HT-29 (cell line): ENCODE measurements at places on chromosomes 16 and 17.
A peak's percentile ranks its signal among the peaks of the same experiment; 100 is the strongest.

DNA sequence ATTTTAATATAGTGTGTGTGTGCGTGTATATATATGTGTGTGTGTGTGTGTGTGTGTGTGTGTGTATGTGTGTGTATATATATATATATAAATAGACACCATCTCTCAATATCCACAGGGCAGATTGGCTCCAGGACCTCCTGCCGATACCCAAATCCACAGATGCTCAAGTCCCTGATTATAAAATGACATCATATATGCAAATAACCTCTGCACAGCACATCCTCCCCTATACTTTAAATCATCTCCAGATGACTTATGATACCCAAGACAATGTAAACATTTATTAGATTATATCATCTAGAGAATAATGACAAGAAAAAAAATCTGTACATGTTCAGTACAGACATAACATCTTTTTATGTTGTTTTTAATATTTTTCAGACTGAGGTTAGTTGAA is 7.8 kb downstream of the DUSP3 start:
- DNase-seq, result no peak

GRCh38 chr17:28494445-28495188 is 11.5 kb upstream of the FOXN1 start:
- peak; percentile 74 for DNase-seq

DNA sequence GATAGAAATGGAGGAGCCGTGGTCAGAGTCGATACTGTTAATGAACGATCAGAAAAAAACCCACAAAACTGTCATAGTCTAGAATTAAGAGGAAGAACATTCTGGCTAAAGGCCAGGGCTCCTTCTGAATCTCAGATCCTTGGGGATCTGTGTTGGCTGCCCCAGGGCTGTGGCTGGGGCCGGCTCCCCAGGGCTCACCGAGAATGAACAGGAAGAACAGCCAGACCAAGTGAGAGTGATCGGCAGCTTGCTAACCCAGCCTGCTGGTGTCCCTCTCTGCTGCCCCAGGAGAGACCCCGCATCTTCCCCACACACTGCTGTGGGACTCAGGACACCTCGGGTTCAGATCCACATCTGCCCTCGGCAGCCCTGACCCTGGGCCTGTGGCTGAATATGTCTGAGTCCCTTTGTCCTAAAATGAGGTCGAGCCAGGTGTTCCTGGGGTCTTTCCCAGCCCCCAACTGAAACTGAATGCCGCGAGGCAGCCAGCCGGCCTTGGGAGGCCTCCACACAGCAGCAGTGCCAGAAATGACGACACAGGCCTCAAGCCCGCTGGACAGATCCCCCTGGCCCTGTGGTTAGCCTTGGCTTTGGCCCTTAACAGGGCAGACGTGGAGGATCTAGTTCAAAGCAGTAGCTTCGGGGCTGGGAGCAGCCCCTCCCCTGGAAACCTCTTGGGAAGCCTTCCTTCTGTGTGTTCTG is 23.9 kb upstream of the CLEC18A start:
- no peak for DNase-seq

- DNase-seq, result no peak
Measured at GRCh38 chr16:51159865-51160264, 8.8 kb upstream of the SALL1 start.

DNA sequence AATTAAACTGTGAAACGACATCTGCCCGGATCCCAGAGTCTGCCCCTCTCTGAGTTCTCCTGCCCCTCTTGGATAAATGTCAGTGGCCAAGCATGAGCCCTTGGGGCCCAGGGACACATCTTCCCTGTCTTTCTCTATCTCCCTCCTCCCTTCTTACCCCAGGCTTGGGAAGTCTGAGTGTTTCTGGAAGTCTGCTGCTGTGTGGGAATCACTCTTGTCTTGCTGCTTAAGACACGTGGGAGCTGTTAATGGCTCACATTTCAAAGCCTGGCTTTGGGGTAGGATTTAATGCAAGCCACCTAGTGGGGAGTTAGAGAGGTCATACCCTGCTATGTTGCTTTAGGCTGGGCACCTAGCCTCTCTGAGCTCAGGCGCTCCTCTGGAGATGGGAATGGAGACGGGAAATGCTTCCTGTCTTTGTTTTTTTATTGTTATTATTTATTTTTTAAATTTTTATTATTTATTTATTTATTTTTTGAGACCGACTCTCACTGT is 218.5 kb upstream of the CIBAR2 start:
- peak; percentile 72 for DNase-seq

DNA sequence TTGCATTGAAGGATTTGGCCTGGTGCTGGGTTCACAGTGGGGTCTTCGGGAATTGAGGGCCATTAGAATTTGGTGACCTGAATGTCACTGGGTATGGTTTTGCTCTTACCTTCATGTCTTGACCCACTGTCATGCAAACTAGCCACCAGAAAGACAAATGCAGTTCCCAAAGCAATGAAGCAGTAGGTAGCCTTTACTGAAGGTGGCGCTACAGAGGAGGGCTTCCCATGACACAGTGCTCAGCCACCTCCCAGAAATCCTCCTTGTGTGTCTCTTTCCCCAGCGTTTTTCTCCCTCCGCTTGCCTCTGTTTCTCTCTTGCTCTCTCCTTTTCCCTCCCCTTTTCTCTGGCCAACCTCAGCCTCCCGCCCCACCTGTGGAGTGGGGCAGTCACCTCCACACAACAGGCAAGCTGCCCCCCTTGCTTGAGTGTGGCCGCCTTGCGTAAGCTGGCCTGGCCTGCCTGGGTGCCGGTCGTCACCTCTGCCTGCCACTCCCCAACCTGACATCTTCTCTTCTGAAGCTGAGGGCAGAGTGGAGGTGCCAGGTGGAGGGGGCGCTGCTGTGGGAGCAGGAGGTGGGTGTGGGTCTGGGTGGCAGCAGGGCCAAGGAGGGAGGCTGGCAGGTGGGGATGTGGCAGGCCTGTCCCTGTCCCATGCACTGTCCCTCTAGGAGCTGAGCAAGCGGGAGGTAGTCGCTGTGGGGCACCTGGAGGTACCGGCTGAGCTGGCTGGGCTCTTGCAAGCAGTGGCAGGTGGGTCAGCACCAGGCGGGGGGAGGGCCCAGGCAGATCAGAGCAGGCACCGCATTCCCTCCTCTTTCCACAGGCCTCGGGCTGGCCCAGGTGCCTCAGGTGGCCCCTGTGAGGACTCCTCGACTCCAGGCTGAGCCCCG is 34.7 kb downstream of the MYO15A start:
- DNase-seq, result no peak

DNA sequence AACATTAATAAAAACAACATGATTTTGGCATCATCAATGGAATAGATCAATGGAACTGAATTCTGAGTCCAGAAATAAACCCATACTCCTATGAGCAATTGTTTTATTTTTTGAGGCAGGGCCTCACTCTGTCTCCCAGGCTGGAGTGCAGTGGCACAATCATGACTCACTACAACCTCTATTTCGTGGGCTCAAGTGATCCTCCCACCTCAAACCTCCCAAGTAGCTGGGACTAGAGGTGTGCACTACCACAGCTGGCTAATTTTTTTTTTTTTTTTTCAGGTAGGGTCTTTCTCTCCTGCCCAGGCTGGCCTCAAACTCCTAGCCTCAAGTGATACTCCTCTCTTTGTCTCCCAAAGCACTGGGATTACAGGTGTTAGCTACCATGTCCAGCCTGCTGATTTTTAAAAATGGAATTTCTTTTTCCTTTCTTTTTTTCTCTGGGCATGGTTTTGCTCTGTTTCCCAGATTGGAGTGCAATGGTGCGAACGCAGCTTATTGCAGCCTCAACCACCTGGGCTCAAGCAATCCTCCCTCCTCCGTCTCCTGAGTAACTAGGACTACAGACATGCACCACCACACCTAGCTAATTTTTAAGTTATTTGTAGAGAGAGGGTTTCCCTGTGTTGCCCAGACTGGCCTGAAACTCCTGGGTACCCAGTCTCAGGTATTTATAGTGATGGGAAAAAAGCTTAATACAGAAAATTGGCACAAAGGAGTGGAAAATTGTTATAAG is 7.3 kb upstream of the PRDM7 start:
- no peak for DNase-seq

GRCh38 chr16:106623-107324 is 28.7 kb downstream of the MPG start:
- peak; percentile 76 for DNase-seq

- DNase-seq, result no peak
Measured at GRCh38 chr17:12812877-12813276, 23.6 kb downstream of the ARHGAP44 start.

DNA sequence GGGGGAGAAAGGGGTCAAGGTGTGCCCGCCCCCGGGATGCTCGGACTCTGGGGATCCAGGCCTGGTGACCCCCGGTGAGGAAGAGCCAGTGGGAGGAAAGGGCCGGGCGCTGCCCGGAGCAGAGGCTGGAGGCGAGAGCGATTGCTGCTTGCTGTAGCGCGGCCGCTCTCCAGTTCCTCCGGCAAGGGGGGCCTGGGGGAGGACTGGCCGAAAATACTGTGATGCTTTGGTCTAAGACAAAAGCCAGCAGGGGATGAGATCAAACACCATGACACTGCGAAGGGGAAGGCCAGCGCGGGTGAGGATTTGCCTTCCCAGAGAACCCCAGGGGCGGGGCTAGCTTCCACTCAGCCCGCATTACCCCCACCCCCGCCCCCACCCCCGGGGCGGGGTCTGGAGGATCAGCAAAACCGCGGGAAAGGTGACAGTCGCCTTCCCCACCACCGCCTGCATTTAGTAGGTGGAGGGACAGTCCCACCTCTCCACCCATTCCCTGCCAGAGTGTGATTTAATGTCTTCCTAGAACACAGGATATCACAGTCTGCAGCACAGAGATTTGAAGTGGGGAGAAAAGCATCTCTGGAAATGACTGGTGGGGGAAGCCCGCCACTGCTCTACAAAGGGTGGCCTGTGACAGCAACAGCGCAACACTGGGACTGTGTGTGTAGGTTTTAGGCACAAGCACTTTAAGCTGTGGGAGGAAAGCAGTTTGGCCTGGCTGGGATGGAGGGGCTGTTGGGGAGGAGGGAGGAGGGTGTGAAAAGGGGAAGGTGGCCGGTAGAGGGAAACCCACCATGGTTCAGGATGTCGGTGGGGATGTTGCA is 25.7 kb downstream of the MRC2 start:
- peak; percentile 39 for DNase-seq

DNA sequence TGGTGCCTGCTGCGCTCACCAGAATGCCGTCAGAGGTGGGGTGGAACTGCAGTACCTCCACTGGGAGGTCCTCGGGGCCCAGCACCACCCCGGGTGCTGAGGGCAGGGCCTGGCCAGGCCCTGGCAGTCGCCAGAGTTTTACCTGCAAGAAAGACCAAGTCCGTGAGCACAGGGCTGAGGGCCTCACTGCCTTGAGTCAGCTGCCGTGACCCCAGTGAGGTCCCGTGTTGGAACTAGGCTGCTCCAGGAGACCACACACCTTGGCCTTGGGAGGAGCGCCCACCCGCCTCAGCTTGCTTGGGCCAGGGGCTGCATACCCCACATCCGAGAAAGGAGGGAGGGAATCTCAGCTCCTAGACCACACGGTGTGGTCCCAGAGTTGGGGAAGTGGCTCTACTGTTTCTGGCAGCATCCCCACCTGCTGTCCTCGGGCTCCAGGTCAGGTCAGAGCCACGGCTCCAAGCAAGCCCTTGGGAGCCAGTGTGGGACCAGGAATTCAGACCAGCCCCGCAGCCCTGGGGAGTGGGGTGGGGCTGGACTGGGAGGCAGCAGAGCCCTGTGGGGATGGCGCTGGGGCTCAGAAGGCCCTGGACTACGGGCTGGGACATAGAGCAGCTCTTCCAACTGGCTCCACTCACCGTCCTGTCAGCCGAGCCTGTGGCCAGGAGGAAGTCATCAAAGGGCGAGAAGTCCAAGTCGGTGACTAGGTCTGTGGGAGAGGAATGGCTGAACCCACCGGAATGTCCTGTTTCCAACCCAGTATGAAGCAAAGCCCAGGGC is 8.7 kb downstream of the CORO7 start:
- DNase-seq, result no peak

GRCh38 chr16:90018297-90018651 is 982 bp downstream of the DBNDD1 start:
- peak; percentile 25 for DNase-seq

DNA sequence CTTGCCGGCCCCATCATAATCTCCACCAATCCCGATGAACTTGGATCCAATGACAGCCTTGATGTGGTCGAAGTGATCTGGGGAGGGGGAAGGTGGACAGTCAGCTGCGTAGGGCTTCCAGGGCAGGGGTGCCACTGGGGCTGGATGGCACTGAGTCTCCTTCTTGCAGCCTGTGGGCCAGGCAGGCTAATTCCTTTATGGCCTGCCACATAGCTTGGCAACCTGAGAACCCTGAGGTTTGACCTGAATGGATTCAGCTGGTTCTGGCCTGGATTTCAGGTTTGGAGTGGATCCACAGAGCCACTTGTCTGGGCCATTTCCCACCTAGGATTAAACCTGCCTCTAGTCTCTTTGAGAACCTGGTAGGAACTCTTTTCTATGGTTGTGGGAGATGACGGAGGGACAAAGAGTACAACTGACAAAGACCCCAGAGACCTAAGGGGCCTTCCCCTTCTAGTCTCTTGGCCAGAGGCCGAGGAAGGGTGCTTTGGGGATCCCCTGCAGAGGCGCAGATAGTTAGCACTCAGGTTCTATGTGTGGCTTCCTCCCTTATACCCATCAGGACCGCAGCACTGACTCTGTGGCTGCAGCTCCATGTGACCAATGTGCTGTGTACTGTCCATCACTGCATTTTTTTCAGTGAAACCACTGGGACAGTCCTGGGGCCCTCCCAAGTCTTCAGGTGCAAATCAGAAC is 9.2 kb upstream of the DPEP3 start:
- DNase-seq, result no peak

DNA sequence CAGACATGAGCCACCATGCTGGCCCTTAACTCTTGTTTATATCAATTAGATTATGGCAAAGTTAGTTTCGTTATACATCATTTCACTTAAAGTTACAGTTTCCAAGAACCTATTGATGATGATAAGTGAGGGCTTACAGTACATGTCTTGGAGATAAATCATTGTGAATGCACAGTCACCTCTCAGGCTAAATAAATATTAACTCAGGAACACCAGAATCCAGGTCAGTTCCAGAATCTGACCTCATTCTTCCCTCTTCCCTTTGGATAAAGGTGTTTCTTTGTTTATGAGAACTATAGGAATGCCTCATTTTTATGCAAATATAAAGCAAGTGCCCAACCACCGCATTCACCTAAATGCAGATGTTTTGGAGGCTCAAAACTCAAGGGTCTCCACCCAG is 48.4 kb upstream of the CRYM start:
- no peak for DNase-seq
